Colonic mucosa (tissue), 4 donors: ENCODE measurements at places on chromosomes 5 and 9. TPM values are rescaled to one million over a fixed set of nuclear protein-coding genes. Genes with fewer than 3 reads are reported as not detected.

DNA sequence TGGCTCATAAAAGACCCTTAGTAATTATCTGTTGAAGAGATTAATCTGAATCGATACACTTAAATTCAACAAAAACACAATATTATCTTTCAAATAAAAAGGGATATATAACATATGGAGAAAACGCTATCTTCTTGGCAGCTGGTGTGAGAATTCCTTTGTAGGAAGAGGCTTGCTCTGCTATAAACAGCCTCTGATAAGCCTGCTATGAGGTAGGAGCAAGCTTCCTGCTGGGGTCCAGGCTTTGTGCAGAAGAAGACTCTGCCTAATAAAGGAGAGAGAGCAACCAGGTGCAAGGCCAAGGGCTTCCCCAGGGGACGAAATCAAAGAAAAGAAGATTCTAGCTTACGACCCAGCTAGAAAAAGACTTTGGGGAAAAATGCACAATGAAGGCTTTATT lies 43.3 kb upstream of the SSBP2 start:
- no peak for DNase-seq

DNA sequence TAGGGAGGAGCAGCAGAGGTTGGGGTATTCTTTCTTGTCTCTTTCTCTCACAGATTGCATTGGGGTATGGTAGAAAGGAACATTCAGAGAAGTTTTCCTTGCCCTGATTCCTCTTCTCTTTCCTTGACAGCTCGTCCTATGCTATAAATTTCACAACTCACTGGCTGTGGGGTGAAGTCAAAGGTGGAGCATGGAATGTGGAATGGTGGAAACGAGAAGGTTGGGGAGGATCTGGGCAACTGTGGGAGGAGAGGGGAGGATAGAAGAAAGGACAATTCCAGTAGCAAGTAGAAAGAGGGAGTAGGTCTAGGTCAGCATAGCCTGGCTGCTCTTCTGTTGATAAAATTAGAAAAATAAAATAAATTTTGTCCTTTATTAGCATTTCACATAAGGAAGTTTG lies 39.0 kb upstream of the POC5 start:
- DNase-seq = no peak

DNA sequence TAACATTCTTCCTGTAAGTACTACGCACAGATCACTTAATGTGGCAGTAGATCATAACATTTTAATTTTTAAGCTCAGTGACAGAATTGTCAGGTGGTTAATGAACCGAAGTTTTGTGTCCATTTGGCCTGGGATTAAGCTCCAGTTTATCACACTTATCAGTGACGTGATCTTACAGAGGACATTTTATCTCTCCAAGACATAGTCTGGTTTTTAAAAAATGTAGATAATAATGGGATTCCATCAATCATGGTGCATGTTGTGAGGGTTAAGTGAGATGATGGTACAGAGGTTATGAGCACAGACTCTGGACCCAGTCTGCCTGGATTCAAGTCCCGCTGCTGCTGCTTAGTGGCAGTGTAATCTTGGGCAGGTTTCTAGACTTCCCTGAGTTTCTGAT lies 66.0 kb upstream of the ZFAND5 start:
- no peak for DNase-seq

GRCh38 chr9:95023217-95024003 lies 294.1 kb downstream of the FANCC start:
- DNase-seq = no peak

- peak; percentile 20 for DNase-seq
Observed at GRCh38 chr5:89374818-89375521, 492.0 kb upstream of the MEF2C start.

Gene KCTD16
- 0.03 TPM for total RNA-seq
